COR-L47 (cell line): ENCODE measurements at places on chromosomes 3 and 15.

GRCh38 chr3:187678726-187679268 lies 8.6 kb upstream of the SST start:
- DNase-seq: peak; percentile 9

DNA sequence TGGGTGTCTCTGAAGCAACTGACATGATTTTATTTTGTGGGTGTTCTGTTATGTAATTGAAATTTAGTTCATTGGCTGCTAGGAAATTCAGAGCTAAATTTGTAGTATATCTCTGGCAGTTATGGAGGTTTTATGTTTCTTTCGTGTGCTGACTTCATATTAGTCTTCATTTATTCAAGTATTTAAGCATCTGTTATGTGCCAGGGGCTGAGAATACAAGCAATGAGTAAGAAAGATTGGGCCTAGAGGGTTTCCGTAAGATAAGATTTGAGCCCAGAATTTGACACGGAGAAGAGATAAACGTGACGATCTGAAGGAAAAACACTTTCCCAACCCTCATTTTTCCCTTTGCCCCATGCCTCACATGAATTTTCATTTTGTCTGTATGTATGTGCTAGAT lies 75.2 kb upstream of the ACKR4 start:
- no peak for DNase-seq

DNA sequence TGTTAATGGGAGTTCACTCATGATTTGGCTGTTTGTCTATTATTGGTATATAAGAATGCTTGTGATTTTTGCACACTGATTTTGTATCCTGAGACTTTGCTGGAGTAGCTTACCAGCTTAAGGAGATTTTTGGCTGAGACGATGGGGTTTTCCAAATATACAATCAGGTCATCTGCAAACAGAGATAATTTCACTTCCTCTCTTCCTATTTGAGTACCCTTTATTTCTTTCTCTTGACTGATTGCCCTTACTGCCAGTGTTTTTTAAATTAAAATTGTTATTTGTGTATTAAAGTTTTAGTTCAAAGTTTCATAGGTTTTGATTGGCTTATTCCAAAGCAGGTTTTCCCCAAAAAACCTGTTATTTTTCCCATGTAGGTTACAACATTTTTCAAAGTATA lies 390.5 kb upstream of the RBMS3 start:
- no peak for DNase-seq

DNA sequence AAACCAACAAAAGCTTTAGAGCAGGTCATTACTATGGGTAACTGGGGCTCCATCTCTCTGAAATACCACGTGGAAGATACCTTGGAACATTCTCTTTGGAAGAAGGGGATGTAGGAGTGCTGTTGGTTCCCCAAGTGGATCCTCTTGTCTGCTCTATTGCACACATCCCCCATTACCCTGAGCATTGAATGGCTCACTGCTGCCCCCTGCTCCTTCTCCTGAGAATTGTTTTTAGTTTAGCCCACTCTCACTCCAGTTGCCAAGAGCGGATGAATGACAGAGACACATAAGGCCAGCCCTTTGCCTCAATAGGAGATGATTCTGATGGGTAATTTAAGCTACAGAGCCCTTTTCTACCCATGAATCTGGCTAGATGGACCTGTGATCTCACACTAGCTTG lies 135.6 kb upstream of the SUCLG2 start:
- peak; percentile 0 for DNase-seq

DNA sequence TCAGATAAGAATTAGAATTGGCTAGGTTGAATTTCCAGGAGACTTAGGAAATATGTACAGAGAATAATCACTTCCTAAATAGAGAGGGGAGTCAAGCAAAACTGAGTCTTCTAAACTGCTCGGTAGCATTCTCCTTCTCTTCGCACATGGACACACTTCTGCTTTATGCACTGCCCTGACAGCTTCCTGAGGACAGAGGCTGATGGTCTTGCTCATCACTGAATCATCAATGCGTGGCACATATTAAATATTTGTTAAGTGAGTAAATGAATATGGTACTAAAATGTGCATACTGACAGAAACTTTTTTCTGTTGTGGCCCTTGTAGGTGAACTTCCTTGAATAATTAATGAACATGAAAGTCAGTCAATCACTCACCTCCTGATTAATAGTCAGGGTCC lies 315.5 kb downstream of the FHIT start:
- DNase-seq: no peak

DNA sequence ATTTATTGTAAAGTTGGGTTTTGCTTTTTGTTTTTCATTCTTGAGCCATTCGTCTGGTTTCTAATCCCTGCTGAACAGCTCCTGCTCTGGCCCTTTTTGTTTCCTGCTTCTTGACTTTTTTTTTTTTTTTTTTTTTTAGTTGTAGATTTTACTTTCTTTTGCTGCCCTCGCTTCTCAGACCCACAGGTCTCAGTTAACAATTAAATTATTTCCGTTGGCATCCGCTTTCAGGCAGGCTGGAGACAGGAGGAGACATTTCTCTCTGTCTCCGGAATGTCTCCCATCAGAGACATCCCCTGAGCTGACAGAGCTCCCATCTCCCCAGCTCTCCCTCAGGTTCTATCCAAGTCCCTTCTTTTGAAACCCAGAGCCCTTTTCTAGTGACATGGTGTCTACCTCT lies 68.6 kb downstream of the SLC6A6 start:
- DNase-seq: no peak

DNA sequence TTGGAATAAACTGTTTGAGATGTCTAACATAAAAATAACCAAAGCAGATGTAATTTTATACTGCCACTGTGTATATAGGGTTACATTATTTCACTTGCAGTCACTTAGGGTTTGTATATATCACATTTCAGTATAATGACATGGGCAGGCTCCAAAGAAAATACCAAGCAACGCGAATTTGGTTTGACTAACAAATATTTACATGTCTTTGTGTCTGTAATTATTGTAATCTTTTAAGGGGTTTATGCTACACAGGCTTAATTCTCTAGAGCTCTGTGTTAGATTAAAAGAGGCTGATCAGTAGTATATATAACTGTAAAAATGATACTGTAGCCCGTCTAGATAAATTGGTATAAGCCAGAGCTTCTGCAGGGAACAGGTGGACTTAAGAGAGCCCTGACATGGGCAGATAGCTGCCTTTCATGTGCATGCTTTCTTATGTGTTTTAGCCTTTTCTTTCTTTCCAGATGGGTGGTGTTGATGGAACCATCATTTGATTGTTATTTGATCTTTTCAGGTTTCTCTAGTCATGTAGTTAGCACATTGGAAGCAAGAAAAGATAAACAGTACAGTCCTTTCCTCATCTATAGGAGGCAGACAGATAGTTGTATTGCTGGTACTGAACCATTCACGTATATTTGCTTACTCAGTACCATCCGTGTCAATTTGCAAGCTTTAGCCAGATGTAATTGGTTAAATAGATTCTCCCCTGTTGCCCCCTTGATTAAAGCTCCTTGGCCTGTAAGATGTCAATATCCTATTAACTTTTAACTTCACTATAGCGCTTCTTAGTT lies 86.1 kb downstream of the GALK2 start:
- DNase-seq: peak; percentile 49

- no peak for DNase-seq
Measured at GRCh38 chr3:12194209-12194608, 35.5 kb upstream of the TIMP4 start.

DNA sequence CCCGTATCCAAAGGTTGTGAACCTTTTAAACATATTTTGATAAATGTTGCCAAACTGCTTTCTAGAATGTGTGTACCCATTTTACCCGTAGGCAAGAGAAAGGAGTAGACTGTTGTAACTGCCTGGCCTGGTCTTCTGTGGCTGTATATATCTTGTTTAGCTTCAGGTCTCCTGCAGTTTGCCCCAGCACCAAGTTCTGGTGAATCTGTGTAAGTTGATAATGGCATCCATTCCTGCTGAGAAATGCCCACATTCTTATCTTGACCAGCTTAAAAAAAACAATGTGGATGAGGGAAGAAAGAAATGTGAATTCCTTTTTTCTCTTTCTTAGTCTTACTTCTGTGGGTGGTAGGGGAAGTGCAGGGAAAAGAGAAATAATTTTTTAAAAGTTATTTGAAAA lies 53.3 kb upstream of the TLE3 start:
- no peak for DNase-seq

GRCh38 chr15:56074481-56075265 lies 81.3 kb upstream of the NEDD4 start:
- peak; percentile 43 for DNase-seq

DNA sequence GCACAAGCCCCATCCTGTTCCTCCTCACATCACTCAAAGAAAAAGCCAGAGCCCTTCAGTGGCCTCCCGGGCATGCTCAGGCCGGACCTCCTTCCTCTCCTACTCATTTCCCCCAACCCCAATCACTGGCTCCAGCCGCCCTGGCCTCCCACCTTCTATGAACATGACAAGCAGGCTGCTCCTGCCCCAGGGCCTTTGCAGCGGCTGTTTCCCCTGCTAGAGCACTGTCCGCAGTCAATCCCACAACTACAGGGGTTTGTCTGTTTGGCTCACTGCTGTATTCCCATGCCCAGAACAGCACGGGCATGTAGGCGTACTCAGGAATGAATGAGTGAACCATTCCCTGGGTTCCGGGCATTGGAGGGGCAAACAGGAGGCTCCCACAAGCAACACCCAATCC lies 139.8 kb upstream of the PRR20G start:
- no peak for DNase-seq

- DNase-seq: no peak
Measured at GRCh38 chr3:66107855-66108254, 69.1 kb upstream of the MAGI1 start.

- no peak for DNase-seq
Measured at GRCh38 chr3:183430325-183430957, 2.0 kb upstream of the MCF2L2 start.

- no peak for DNase-seq
Measured at GRCh38 chr3:32334675-32335074, 57.0 kb upstream of the CMTM7 start.

DNA sequence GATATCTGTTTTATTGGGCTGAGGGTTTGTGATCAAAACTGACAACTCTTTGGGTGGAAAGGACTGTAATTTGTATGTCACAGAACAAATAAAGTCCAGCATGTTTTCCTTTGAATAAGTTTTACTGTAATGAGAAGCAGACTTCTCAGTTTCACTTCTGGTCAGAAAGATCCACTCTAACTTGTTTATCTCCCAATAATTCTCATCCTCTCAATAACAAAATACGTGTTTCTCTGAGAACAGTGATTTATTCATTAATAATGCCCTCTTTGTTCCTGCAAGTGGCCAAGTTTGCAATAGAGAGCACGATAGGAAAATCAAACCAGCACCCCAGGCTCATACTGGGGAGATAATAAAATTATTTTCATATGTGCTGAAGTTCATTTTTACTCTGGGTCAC lies 190.6 kb downstream of the CNTN3 start:
- no peak for DNase-seq

- no peak for DNase-seq
Measured at GRCh38 chr15:89119489-89120478, 31.5 kb downstream of the ABHD2 start.

GRCh38 chr15:55954862-55955605 lies 38.4 kb downstream of the NEDD4 start:
- DNase-seq: no peak

DNA sequence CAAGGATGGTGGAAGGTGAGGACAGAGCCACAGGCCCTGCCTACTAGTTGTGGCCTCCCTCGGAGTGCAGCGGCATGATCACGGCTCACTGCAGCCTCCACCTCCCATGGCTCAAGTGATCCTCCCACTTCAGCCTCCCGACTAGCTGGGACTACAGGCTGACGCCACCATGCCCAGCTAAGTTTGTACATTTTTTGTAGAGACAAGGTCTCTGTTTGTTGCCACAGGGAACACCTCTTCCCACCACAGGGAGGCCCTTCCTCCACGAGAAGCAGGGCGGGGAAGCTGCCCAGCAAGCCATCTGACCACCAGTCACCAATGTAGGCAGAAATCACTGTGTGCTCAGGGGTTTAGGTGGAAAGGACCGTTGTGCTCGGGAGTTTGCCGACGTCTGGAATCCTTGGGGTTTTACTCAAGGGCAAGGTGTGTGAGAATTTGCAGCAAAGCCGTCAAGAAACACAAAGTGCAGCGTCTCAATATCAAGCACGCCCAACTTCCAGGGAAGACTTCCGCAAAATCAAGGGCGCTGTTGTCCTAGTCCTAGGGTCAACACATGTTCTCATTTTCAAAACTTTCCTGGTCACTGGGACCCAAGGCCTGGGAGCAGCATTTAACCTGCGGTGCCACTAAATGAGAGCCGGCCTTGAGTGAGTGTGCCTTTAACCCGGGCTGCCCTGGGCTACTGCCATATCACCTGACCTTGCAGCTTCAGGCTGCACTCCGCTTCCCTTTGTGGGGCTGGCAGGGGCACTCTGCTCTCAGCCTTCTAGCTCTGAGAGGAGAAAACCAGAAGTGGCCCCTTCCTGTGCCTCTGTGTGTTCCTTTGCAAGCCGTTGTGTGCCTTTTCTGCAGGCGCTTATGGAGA lies 65.7 kb downstream of the SLC12A8 start:
- no peak for DNase-seq

- no peak for DNase-seq
Measured at GRCh38 chr3:72860846-72861245, 12.6 kb upstream of the SHQ1 start.

DNA sequence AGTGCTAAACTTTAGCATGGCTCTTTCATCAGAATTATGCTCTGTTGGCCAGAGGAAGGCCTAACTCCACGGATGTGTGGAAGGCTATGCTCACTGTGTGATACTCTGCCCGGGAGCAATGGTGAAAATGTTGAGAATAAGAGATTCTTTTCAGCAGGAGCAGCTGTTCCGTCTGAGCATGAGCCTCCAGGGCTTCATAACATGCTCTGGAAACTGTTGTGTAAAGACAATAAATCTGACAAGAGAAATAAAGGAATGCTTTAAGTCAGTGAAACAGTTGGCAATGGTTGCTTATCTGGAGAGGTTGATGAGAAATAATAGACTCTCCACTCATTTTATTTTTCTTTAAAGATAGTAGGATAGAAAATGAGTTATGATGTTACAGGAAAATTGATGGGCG lies 269.8 kb downstream of the DIPK2A start:
- no peak for DNase-seq

DNA sequence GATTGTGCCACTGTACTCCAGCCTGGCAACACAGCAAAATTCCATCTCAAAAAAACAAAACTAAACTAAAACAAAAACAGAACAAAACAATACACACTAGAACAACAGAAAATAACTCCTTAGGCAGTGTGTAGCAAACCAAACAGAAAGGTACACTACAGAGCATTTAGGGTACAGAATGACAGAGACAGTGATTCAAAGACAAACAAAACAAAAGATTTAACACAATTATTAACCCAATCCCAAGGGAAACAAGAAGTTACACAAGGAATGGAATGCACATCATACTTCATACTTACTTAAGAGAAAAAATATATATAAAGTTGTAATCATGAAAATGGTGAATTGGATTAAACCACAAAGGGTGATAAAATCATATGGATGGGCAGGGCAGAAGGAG lies 12.9 kb downstream of the SLC25A20 start:
- DNase-seq: no peak

DNA sequence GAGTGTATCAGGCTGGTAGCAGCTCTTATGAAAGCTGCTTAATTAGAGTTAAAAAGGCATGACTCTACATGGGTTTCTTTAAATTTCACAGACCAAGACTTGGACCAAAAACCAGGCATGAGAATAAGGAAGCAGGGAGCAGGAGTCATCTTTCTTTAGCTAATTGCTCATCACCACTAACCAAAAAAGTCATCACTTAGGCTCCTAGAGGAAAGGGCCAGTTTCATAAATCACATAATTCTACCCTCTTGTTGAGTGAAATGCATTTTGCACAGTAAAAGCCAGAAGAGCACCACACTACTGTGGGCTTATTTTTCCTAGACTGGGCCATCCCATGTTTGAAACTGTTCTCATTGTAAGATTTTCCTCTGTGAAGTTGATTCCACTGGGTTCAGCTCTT lies 175.6 kb downstream of the GREM1 start:
- no peak for DNase-seq
